Type B pancreatic cell (in vitro differentiated cells): ENCODE measurements at places on chromosomes 16 and 17. TPM values are rescaled to one million over a fixed set of nuclear protein-coding genes. Genes with fewer than 3 reads are reported as not detected.

GRCh38 chr16:89863741-89864526 is 9.5 kb upstream of the TCF25 start:
- DNase-seq, result no peak

DNA sequence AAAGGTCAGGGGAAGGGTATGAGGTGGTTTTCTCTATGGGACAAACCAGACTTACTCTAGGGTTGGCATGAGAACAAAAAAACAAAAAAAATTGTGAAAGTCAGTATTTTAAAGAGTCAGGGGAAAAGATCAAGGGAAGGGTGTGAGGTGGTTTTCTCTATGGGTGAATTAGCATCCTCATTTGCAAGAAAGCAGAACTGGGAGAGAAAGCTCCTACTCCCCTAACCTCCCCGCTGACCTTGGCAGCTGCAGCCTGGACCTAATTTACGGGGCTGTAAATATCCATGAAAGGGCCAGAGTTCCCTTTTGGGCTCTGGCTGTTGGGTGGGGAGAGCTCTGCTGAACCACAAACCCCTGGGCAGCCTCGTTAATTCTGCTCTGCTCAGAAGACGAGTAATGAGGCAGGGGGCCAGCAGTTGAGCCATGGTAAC is 10.6 kb downstream of the RHBDL3 start:
- no peak for DNase-seq

GRCh38 chr16:2963723-2964474 is at the start of gene KREMEN2:
Gene KREMEN2 (plus strand): TSS chr16:2964275. CDS start chr16:2964521, 246 bp downstream.
- DNase-seq, result no peak

DNA sequence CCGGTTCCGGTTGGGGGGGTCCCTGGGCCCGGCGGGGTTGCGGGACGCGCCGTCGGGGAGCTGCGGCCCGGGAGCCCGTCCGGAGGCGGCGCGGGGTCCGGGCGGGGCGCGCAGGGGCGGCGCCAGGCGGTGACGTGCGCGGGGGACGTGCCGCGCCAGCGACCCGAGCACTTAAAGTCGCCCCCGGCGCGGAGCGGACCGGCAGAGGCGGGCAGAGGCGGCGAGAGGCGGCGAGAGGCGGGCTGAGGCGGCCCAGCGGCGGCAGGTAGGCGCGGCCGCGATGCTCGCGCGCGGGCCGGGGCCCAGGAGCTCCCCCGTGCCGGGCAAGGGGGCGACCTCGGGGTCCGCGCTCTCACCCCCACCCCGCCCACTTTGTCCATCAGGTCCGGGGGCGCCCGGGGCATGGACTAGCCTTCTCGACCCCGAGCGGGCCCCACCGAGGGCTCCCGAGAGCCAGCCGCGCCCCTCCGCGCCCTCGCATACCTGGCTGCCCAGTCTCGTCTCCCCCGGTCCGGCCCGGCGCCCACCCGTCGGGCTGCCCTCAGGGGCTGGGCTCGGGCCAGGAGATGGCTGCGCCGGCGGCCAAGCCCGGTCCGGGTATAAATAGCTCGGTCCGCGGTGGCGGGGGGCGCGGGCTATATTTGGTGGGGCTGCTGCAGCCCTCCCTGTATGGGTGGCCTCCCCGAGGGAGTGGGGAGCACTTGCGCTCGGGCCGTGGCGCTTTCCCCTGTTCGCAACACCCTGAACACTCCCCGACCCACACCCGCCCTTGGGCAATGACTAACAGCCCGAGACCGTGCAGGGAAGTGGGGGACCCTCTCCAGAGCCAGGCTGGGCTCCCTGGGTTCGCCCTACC is at the start of gene SLC16A3:
TSS of gene SLC16A3 (plus strand) at position 201 of the 856 bp plus-strand sequence. CDS start 6,967 bp downstream, outside the sequence.
- no peak for DNase-seq

The EXOC3L1 gene
- total RNA-seq, result 0.41 and 0.86 TPM in 2 replicates

DNA sequence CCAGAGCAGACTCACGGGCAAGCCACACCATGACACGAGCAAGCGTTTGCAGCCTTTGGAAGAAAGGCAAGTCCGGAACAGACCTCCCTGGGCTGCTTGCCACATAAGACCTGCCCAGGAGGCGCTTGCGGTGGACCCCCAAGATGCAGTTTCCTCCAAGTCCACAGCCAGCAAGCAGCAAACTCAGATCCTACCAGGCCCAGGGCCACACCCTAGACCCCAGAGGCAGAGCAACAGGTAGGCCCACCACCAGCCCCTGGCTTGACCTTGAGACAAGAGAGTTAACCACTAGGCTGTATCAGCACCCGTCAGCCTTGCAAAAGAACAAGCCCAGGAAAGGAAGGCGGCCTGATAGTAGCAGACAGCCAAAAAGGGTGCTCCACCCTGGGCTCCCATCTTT is 2.3 kb downstream of the FAAP100 start:
- DNase-seq, result no peak

GRCh38 chr16:85539084-85539483 is 74.0 kb upstream of the GSE1 start:
- DNase-seq, result no peak

- no peak for DNase-seq
These were observed 19.7 kb upstream of the BRD7 start for GRCh38 chr16:50388496-50388895.

The TMEM235 gene
- total RNA-seq, result 0.43 TPM in 1 of 2 replicates, not detected in the other

DNA sequence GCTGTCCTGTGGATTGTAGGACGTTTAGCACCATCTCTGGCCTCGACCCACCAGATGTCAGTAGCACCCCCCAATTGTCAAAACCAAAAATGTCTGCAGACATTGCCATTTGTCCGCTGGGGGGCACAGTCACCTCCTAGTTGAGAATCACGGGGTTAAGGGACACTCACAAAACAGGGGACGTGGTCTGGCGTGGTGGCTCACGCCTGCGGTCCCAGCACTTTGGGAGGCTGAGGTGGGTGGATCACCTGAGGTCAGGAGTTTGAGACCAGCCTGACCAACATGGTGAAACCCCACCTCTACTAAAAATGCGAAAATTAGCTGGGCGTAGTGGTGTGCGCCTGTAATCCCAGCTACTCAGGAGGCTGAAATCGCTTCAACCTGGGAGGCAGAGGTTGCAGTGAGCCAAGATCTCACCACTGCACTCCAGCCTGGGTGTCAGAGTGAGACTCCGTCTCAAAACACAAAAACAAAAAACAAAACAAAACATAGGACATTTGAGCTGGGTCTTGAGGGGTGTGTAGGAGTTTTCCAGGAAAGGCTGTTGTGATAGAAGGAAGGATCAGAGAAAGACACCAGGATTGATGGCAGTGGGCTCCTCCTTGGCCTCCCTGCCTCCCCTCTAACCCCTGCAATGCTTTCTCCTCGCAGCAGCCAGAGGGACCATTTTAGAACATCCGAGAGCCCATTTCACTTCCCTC is 171.8 kb upstream of the GSE1 start:
- no peak for DNase-seq

DNA sequence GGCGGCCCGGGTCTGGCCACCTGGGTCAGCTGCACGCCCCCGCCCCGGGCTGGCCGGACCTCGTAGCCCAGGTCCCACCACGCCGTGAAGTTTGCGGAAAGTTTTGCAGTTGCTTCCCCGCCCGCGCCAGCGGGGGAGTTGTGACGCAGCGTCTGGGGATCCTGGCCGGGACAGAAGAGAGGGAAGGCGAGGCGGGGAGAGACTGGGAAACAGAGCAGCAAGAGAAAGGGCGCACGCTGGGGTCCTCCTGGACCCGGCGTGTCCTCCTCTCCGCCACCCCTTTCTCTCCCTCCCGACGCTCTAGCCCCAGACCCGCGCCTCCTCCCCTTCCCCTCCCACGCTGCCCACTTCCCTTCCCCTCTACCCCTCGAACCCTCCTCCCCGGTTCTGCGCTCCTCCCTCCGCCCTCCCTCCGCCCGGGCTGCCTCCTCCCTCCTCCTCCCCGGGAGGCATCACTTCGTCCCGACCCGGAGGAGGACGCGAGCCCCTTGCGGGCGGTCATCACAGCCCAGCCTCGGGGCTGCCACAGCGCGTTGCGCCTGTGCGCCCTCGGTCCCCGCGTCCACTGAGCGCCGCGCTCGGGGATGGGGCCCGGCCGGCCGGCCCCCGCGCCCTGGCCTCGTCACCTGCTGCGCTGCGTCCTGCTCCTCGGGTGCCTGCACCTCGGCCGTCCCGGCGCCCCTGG is at the start of gene MRC2:
TSS of gene MRC2 (plus strand) at position 452 of the 685 bp plus-strand sequence. CDS start at position 585, 133 bp downstream.
- peak; percentile 80 for DNase-seq

The TMEM238L gene
- total RNA-seq, result not detected in 2 replicates

The KRTAP17-1 gene
- total RNA-seq, result not detected in 2 replicates
